ENCODE measurements at places on chromosomes 6 and 20.
A peak's percentile ranks its signal among the peaks of the same experiment; 100 is the strongest.

GRCh38 chr6:41503827-41504465 is 42.2 kb upstream of the FOXP4 start:
- peak; percentile 83 for DNase-seq

DNA sequence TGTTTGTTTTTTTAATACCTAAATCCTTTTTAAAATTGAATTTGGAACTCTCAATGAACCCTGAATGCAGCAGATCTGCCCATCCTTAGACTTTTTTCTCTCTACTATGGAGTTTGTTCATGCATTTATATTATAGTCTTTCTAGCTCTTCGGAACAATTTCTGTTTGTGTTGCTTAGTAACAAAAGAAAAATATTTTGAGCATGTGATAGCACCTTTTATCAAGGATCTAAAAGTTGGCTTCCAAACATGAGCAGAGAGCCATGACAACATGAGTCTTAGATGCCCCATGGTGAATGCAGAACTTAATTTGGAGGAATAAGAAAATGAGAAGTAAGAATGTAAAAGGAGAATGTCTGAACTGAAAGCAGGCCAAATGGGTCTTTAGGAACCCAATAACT is 133.7 kb downstream of the EDN1 start:
- DNase-seq, result no peak

GRCh38 chr20:3276680-3277015 is 37.7 kb upstream of the SLC4A11 start:
- DNase-seq, result no peak

DNA sequence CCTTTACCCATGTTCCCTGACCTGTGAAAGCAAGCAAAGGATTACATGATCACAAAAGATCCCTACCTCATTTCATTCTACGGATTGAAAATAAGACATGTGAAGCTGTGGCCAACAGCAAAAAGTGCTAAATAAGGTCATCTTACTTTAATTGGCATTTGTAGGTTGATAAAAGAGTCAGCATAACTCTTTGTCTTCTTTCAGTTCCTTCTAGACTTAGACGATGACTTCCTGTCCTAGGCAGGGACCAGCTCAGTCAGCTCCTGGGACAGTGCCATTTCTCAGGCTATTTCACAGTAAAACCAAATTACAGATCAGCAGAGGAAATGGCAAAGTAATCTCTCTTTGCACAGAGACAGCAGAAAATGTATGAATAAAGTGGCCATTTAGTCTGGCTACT is 480.7 kb downstream of the RFPL4B start:
- DNase-seq, result no peak

GRCh38 chr6:169960886-169961611 is 209.6 kb downstream of the ERMARD start:
- DNase-seq, result no peak

GRCh38 chr6:36804563-36804962 is 34.7 kb downstream of the CPNE5 start:
- DNase-seq, result no peak

DNA sequence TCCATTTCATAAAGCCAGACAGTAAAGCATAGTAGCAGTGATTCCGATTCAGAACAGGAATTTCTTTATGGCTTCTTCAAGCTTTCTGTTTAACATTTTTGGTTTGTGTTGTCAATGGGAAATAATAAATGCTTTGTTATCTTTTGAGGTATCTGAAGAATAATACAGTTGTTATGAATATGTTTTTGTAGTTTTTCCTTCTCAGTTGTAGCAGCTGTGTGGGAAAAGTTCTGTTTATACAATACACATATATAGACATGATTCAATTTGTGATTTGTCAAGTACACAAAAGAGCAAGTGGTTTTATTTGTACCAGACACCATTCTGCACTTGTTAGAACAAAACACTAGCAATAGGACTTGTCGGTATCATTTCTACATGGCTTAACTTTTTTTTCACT is 96.6 kb downstream of the CDYL start:
- no peak for DNase-seq

- no peak for DNase-seq
Measured at GRCh38 chr20:10481676-10482075, 46.6 kb downstream of the SLX4IP start.

DNA sequence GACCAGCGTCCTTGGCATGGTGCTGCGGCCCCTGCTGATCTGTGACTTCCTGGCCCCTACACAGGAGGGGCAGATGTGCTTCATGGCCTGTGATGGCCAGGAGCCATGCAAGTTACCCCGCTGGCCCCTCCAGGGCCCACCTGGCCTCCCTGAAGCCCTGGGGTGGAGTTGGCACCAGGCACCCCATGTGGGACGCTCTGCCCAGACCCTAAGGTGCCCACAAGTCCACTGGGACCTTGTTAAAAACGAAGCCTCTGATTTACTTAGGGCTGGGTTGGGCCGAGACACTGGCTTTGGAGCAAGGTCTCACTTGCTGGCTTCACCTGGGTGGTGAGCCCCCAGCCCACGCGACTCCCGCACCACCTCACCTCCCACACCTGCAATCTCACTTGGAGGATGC is 139.0 kb downstream of the PHACTR3 start:
- DNase-seq, result no peak

DNA sequence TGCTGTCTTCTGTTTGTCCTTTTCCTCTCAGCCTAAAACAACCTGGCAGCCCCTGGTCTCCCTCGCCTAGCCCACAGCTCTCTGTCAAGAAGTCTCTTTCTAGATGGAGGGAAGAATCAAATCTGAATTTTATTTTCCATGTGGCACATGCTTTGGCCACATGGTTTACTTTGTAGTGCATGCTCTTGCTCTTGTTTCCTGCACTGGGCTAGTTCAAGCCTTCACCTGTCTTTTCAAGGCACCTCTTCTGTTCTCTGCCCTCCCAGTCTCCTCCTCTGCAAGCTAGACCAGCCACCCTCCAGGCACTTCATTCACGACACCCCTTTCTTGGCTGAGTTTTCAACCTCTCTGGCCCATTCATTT is 7.6 kb downstream of the PPP1R14C start:
- no peak for DNase-seq

- no peak for DNase-seq
Measured at GRCh38 chr20:23508449-23509229, 17.7 kb downstream of the CST8 start.

Data from fibroblast of skin of abdomen (primary cell).